ENCODE measurements at places on chromosomes 1 and 21.

- DNase-seq, result peak; percentile 83
Observed at GRCh38 chr1:40802078-40802741, 18.6 kb downstream of the KCNQ4 start.

DNA sequence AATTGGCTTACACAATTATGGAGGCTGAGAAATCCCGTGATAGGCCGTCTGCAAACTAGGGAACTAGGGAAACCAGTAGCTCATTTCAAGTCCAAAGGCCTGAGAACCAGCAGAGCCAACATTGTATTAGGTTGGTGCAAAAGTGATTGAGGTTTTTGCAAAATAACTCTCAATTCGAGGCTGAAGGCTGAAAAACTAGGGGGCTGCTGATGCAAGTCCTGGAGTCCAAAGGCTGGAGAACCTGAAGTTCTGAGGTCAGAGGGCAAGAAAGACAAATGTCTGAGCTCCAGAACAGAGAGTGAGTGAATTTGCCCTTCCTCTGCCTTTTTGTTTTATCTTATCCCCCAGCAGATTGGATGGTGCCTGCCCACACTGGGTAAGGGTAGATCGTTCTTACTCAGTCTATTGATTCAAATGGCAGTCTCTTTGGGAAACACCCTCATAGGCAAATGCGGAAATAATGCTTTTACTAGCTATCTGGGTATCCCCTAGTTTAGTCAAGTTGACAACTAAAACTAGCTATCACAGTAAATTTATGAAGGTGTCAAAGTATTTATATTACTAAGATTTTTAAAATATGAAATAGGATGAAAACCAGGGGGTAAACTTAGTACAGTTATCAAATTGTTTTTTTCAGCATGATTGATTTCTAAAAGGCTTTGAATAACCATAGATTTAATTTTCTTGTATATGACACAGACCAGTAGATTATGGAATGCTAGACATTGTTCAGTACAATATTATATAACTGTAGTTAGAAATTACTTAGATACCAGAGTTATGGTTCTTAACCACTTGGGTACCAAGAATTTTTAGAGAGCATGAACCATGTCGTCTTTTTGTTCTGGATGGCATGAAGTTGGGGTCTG lies 15.4 kb downstream of the RABGAP1L start:
- no peak for DNase-seq

- DNase-seq, result no peak
Observed at GRCh38 chr1:61887076-61887867, 145.0 kb downstream of the PATJ start.

DNA sequence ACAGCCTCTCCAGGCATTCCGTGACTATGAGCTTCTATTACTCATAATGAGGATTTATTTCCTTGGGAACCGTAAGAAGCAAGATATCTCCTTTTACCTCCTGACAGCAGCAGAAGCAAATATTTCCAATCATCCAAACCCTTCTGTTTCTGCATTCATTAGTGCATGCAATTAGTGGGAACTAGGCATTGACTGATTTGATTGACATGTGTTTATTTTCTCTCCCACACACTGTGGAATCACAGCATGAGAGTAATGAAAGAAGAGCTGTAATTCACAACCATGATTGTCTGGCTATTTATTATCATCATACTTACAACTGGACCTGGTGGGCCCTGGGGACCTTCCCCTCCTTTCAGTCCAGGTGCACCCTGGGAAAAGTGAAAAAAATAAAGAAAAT lies 146.8 kb downstream of the COL11A1 start:
- no peak for DNase-seq

- no peak for DNase-seq
Observed at GRCh38 chr21:42655796-42656770, 2.7 kb downstream of the PDE9A start.

DNA sequence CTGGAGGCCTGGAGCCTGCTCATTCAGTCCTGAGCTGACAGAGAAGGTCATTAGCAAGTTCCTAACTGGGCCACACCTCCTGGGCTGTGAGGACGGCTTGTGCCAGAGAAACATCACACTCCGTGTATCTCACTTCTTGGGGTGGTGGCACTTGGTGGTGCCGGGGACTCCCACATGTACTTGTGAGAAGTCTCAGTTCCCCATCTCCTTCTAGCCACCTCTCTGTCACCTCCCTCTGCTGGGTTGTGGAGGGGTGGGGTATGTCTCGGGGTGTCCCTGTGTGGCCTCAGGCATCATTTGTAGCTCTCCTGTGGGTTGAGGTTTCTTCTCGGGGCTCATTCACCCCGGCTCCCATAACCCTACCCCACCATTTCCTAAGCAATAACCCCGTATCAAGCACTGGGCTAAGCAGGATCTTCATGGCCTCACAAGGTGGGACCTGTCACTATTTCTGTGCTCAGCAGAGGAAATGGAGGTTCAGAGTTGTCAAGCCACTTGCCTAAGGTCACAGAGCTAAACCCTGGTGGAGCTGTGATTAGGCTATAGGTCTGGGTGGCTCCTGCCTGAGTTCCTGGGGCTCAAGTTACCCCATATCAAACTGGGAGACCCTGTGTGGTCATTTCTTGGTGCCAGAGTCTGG lies 62.5 kb downstream of the UBIAD1 start:
- no peak for DNase-seq

- DNase-seq, result no peak
Observed at GRCh38 chr1:163085904-163086268, 16.7 kb downstream of the RGS4 start.

DNA sequence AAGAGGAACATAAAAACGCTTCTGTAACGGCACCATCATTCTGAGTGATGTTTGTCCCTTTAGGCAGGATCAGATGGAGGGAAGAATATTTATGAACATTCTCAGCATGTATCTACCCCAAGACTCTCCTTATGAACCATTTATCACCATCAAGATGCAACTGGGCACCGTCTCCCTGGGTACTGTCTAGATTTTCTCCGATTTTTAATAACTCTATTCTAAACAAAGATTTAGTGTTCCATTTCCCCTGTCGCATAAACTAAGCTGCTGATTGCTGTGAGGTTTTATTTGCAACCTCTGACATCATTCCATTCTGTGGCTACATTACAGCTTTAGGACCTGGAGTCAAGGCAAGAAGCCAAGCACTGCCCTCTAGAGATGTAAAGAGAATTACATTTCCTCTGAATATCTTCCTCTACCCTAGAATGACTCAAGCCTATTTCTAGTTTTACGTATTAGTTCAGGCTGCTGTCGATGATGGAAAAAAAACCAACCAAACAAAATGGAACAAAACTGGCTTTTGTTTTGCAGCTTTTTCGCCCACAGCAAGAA lies 130.1 kb upstream of the MAP1LC3C start:
- no peak for DNase-seq

- DNase-seq, result no peak
Observed at GRCh38 chr1:53127546-53127945, 14.9 kb downstream of the SLC1A7 start.

DNA sequence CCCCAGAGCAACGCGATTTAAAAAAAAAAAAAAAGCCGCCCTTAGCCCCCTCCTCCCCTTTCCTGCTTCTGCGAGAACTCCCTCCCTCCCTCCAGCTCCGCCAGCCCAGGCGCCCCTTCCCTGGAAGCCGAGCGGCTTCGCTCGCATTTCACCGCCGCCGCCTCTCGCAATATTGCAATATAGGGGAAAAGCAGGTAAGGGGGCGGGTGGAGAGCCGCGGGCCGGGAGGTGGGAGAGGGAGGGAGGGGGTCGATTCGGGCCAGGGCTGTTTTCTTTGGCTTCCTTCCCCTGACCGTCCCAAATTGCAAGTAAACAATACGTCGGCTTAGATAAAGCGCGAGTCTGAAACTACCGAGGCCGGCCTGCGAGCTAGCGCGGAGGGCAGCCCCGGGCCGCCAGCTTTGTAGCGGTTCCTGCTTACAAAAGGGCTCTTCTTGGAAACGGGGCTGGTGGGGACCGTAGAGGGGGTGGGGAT lies 408 bp downstream of the LMO4 start:
- DNase-seq, result peak; percentile 13

DNA sequence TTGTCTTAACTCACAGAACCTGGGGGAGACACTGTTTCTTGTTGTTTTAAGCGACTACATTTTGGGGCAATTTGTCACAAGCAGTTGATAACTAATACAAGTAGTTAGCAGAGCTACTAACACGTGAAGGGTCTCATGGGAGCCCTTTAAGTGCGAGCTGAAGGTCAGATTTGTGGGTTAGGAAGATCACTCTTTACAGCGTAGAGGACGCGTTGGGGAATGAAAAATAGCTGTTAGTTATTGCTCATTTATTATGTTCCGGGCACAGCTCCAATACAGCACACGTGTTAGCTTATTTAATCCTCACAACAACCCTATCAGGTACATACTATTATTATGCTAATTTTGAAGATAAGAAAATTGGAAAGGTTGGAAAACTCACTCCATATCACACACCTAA lies 95.9 kb downstream of the ACTL8 start:
- no peak for DNase-seq

GRCh38 chr1:205812271-205812877 lies 624 bp downstream of the SLC41A1 start:
- DNase-seq, result peak; percentile 1

Data from T follicular helper cell (primary cell).